NCI-H774 (cell line): ENCODE measurements at places on chromosomes 13 and 19.

- DNase-seq = no peak
Observed at GRCh38 chr13:45269204-45269603, 68.4 kb upstream of the KCTD4 start.

GRCh38 chr19:11853358-11853757 is 4.8 kb downstream of the ZNF439 start:
- no peak for DNase-seq

GRCh38 chr13:99465454-99465853 is 35.8 kb upstream of the TM9SF2 start:
- peak; percentile 46 for DNase-seq

DNA sequence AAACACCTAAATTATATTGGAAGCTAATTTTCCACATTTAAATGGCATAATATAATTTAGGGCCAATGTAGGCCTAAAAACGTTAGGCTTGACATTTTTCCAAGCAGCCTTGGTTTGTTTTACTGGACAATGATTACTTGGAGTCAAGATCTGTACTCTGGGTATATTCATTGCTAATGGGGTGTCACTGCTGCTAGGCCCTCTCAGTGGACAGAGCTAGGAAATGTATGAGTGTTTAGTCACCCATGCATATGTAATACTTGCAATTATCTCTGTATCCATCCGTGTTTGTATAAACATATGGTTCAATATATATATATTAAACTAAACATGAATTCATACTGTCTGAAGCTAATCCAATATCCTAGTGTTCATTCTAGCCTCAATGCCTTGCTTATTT is 598.1 kb downstream of the DCT start:
- no peak for DNase-seq

DNA sequence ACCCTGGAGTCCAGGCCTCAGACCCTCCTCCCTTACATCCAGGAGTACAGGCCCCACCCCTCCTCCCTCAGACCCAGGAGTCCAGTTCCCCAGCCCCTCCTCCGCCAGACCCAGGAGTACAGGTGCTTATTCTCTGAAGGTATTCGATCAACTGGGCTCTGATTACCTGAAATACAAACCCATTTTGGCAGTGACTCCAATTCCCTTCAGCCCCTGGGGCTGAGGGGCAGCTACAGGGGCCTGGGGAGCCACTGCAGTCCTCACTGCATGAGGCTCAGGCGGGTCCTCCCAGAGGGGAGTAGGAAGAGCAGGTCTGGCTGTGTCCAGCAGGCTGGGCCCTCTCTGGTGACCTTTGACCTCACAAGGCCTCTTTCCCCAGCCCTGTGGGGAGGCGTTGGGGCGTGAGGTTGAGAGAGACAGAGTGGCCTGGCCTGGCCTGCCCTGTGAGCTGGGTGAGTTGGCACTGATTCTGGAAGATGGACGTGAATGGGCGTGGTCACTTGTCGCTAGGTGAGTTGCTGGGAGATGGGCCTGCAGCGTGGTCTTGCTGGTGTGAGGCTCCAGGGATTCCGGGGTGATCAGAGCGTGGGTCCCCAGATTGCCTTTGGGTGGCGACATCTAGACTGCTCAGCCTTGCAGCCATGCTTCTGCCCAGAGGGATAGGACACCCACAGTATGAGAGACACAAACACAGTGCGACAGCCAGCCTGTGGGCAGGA is 3.1 kb downstream of the BCAT2 start:
- DNase-seq = no peak

DNA sequence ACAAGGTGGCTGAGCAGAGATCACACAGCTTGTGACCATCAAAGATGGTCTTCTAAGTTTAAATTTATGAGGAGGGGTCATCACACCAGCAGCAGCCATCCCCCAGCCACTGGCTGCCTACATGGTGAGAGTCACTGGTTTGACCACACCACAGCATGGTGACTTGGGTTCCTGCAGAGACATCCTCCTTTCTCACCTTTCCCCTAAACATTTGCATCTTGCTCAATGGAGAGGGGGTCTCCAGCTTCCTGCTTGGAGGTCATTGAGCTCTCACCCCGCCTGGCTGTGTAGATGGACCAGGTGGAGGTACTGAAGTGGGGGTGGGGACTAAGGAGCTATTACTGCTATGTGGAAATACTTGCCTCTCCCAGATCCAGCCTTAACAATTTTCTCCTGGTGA is 247.6 kb upstream of the ARGLU1 start:
- no peak for DNase-seq

GRCh38 chr19:15323496-15324235 is 8.7 kb downstream of the BRD4 start:
- DNase-seq = no peak

- DNase-seq = peak; percentile 58
Observed at GRCh38 chr19:49820125-49820524, 2.0 kb downstream of the MED25 start.

DNA sequence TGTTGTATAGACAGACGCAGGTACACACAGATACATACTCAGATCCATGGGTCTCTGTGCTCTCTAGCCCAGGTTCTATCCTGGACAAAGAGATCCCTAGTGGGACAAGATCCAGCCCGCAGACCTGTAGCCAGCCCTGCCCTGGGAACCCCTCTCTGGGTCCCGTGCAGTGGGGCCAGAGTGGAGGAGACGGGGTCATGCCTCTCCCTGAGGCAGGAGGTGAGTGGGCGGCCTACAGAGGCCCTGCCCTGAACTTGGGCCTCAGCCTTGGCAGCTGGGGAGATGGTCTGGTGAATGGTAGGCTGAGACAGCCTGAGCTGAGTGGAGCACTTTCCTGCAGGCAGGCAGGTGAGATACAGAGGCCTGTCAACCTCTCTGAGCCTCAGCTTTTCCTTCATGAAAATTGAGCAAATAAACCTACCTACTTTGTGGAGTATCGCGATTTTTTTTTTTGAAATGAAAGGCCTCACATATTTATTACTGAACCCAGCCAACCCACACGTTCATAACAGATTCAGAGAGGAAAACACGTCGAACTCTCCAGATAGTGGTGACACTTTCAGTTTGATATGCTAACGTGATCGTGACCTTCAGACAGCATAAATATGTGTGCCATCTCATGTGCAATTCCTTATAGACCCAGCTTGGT is 3.4 kb upstream of the JUND start:
- no peak for DNase-seq

- no peak for DNase-seq
Observed at GRCh38 chr13:104487006-104487405, 1420.8 kb upstream of the SLC10A2 start.

DNA sequence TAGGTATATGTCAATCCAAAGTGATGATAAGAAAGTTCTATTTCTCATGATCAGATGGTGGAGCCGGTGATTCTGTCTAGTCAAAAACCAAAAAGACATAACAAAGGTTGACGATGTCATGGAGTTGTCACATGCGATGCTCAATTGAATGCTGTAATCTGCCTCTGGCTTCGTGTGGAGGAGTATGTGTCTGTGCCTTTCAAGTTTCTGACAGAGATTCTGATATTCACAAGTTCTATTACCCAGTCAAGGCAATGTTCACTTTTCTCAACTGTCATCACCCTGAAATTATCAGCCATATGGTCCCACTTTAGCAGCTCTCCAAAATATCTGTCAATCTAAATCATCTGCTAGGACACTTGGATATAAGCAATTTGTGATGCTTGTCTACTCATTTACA is 367.6 kb upstream of the PRR20A start:
- DNase-seq = no peak

GRCh38 chr19:1856698-1857603 is 6.4 kb downstream of the KLF16 start:
- DNase-seq = no peak

DNA sequence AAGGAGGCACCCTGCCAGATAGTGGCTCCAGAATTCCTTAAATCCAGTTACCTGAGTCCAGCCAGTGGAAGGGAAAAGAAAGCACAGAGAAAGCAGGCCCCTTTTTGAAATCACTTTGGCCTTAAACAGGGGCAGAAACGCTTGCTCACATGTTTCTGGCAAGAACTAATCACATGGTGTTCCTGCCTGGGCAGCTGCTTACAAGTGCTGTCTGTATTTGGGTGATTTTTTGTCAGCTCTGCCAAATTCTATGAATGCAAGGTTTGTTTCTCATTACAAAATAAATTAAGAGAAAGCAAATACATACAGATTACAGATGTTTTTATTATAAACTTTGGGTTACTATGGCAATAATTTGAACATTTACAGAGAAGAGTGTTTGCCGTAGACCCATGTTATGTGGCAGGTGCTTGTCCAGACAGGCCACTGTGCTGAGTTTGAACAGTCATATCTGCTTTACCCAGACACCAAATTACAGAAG is 1237.8 kb downstream of the SLITRK5 start:
- DNase-seq = peak; percentile 66

DNA sequence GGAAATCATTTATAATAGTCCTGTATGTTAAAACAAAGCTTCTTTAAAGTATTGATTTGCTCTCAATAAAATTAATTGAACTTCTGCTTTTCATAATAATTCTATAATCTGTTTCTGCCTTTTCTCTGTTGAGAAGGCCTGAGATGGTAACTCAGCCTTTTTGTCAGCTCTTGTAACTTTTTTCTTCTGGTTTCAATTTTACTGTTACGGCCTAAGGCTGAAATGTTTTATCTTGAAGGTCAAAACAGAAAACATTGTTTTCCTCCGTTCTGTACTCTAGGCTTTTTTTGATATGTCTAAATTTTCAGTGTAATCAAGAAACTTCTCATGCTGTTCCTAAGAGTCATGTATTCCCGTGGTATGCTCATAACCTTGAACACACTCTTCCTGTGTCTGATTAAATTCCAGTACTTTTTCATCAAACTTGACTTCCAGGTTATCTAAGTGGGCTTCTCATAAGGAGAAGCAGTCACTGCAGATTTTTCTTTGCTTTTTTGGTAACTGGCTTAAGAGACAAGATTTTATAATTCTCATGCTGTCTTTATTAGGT is 7.6 kb upstream of the NAXD start:
- DNase-seq = no peak

DNA sequence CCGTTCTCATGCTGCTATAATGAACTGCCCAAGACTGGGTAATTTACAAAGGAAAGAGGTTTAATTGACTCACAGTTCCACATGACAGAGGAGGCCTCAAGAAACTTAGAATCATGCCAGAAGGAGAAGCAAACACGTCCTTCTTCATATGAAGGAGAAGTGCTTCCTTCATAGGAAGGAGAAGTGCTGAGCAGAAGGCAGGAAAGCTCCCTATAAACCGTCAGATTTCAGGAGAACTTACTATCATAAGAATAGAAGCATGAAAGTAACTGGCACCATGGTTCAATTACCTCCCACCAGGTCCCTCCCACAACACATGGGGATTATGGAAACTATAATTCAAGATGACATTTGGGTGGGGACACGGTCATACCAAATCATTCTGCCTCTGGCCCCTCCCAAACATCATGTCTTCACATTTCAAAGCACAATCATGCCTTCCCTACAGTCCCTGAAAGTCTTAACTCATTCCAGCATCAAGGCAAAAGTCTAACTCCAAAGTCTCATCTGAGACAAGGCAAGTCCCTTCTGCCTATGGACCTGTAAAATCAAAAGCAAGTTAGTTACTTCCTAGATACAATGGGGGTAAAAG is 10.6 kb downstream of the ACOD1 start:
- DNase-seq = no peak

GRCh38 chr13:46640843-46641242 is 87.9 kb downstream of the LRCH1 start:
- DNase-seq = no peak

- DNase-seq = no peak
Observed at GRCh38 chr13:25915840-25916518, 135.8 kb downstream of the SHISA2 start.

DNA sequence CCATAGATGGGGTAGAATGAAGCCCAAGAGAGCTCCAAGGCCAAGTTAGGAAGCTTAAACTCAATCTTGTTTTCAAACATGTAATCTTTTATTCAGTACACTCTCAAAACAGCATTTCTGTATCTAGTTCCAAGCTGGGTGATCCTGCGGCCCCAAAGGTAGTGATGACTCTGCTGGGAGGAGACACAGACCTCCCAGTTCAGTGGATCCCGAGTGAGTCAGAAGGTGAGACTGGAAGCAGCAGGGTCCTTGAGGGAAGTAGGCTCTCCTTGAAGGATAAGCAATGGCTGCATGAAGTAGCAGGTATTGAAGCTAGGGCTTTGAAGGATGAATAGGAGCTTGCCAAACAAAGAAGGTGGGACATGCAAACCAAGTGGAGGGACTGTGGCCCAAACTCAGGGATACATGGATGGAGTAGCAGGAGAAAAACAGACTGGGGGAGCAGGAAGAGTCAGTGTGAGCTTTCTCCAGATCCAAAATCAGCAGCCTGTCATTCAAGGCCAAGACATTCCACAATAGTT is 9.6 kb downstream of the TINCR start:
- DNase-seq = no peak

GRCh38 chr13:99926014-99926731 is 45.4 kb downstream of the ZIC5 start:
- DNase-seq = peak; percentile 46

GRCh38 chr19:13938301-13939064 is at the start of gene PODNL1:
TSS of gene PODNL1 (minus strand) at chr19:13938417. CDS start at chr19:13938181, 236 bp downstream.
- no peak for DNase-seq
